ENCODE measurements at places on chromosomes 16 and 17.

- DNase-seq = no peak
These were observed 29.7 kb upstream of the PHB1 start for GRCh38 chr17:49444384-49444783.

DNA sequence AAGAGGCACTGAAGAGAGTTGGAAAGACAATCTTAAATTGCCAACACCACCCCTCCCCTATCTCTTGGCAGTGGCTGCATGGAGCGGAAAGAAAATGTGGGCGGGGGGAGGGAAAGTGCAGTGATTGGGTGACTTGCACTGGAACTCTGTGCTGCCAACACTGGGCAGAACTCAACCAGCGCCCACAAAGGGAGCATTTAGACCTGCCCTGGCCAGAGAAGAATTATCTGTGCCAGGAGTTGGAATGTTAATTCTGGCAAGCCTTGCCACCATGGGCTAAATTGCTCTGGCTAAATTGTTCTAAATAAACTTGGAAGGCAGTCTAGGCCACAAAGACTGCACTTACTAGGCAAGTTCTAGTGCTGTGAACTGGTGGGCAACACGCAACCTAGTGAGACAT, 6.5 kb upstream of the CCL13 start:
- DNase-seq = no peak

- DNase-seq = no peak
These were observed 13.9 kb downstream of the CMC2 start for GRCh38 chr16:80992676-80993293.

DNA sequence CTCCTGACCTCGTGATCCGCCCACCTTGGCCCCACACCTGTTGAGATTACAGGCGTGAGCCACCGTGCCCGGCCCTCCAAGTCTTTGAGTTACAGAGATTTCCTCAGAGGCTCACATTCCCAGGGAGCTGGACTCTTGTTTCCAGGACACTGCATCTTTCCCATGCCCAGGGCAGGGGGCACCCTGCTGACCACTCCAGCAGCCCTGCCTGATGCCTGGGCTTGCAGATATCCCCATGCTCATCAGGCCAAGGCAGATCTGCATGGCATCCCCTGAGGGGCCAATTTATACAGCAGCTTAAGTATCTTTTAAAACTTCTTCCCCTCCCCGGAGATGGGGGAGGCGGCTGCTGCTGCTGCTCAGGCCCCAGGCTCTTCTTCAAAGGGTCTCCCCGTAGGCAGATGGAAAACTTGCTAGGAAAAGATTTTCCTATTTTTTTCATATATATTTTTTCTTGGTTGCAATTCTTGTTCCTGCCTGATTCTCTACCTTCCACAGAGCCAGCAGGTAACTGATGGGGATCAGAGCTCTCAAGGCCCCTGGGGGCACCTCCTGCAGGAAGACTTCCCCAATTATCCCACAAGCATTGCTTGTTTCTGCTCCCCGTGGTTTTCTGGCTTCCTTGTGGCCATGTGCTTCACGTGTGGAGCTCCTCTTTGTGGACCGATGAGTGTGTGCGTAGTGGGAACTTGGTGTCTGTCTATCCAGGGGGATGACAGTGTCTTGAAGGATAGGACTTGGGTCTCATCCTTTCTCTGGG, 102.2 kb upstream of the SDK2 start:
- DNase-seq = no peak

DNA sequence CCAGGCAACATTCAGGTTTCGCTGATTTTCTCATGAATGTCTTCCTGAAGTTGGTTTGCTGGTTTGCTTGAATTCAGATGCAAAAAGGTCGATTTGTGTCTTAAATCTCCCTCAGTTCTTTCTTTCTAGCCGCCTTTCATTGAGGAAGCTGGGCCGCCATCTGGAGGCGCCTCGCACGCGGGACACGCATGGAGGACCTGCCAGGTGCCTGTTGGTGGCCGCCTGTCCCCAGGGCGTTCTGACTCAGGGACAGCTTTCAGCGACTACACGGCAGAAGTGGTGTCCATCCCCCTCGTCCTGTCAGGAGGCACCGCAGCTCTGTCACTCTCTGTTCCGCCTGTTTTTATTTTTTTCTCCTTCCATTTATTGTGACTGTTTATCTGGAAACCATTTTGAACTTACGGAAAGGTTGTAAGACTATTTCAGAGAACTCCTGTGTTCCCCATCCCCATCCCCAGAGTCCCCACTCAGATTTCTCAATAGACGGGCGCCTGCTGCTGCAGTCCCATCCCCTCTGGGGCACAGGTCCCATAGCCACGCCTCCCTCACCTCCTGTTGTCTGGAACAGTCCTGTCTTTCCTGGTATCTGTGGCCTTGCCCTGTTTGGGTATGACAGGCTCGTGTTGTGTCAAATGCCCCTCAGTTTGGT, 33.2 kb downstream of the COX4I1 start:
- no peak for DNase-seq

- DNase-seq = no peak
These were observed 237.1 kb upstream of the DYNLRB2 start for GRCh38 chr16:80303691-80304090.

- DNase-seq = no peak
These were observed 43.2 kb downstream of the SREBF1 start for GRCh38 chr17:17793378-17794214.

GRCh38 chr16:53054670-53055485, at the start of gene CHD9:
TSS of gene CHD9 (plus strand) at chr16:53054991. CDS start at chr16:53156090, 101,099 bp downstream.
- peak; percentile 79 for DNase-seq

GRCh38 chr16:81997738-81998137, 13.5 kb downstream of the SDR42E1 start:
- no peak for DNase-seq

DNA sequence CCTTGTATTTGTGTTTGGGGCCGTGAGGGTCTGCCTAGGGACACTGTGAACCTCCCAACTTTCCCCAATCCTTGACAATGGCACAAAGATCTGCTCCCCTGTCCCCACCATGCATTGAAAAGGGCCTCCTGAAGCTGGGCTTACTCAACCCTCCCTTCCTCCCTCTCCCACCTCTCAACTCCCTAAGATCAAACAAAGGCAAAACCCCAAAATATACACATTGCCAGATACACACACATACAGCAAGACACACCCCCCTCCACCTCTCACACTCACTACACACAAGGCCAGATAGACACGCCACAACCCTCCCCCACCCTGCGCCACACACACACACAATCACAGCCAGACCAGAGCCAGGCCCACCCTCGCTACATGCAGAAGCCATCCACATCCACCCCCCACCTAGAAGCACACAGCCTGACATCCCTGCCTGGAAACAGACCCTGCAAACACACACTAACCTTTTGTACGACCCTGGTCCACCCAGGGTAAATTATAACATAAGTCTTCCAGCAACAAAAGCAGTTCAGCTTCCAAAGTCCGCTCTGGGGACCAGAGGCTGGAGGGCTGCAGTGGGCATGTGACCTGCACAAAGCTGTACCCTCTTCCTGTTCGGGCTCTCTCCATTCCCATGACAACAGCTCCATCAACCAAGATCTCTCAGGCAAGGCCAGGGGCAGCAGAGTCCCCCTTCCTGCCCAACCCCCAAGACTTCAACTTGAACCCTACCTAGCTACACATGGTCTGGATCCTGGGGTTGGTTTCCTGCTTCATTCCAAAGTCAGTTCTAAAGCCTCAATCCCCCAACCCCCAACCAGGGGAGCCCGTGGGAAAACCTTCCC, 1.9 kb downstream of the PCGF2 start:
- DNase-seq = no peak

DNA sequence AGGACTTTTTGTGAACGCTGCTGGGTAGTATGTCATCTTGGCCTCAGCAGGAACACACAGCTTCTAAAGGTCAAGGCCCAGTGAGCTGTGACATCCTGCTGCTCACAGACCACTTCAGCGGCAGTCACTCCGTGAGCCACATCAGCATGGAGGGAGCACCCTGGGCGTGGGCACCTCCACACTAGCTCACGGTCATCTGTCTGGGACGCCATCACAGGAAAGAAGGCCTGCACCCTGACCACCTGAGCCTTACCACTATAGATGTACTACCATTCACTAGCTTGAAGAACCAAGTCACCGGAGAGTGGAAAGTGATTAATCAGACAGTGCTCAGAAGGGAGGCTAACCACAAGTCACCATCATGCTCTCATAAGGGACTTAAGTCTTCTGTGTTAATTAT, 3.3 kb downstream of the AXIN1 start:
- DNase-seq = no peak

DNA sequence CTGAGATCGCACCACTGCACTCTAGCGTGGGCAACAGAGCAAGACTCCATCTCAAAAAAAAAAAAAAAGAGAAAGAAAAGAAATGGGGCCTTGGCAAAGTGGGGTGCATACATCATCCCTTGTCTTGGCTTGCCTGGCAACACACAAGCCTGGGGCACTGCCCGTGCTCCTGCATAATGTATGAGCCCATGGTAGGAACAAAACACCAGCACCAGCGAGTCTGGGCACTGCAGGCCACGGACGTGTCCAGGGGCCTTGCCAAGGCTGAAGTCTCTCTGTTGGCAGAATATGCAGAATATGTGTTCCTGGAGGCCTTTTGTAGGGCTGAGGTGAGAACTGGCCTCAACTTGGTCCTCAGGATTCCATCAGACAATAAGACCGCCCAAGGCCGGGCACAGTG, 15.7 kb upstream of the ALDOA start:
- DNase-seq = no peak

GRCh38 chr16:1407753-1408152, 6.8 kb downstream of the UNKL start:
- DNase-seq = no peak

DNA sequence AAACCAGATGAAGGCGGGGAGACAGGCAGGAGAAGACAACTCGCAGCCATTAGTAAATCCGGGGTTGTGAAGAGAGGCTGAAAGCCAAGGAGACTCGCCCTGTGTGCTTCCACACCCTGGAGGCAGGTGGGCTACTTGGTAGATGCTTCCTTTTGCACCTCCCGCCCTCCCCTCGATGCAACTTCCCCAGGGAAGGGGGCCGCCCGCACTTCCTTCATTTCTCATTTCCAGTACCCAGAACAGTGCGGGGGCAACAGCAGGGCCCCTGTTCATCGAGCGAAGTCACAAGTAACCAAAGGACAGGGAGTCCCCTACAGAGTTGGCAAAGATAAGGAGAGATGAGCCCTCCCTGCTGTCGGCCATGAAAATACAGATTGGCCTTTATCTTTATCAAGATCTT, 25.0 kb downstream of the CCDC40 start:
- DNase-seq = no peak

DNA sequence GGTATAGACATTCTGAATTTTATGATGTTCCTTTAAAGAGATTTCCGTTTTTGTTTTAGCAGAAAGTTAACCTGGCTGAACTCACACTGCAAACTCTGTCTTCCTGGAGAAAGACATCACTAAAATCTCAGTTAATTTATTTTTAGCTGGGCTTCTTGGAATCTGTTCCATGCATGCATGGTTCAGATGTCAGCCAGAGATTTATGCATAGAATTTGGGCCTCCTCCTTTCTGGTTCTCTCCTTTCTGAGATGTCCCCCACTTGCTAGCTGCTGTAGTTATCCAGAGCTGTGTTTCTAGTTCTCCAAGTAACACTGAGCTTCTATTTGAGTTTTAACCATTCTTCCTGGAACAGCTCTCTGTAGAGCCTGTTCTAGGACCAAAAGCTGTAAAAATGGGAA, 77.3 kb upstream of the TANC2 start:
- DNase-seq = no peak

- DNase-seq = no peak
These were observed 132.7 kb downstream of the CCDC182 start for GRCh38 chr17:57612202-57613071.

- no peak for DNase-seq
These were observed 35.6 kb downstream of the CLEC16A start for GRCh38 chr16:10979717-10980601.

DNA sequence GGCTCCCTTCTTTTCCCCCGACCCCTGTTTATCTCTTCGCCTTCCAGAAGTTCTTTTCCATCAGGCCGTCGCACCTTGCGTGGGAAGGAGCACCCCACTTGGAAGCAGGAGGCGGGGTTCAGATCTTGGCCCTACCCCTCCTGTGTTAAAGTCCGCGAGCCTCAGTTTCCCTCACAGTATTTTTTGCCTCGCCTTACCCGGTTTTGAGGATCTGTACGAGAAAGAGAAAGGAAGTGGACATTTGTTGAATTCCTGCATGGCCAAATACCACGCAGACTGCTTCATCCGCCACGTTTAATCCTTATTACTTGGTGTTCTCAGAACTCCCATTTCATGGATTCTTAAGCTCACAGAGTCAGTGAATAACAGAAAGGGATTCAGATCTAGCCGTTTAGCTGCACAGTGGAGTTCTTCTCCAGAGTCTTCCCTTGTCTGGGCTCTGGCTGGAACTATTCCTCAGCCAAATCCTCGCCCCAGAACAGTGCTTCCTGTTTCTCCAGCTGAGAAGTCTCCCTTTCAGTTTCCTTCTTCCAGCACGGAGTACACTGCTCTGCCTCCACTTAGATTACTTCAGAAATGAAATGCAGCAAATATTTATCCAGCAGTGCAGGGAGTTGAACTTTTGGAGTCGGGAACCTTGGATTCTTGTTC, 590 bp downstream of the TMEM219 start:
- DNase-seq = no peak

- DNase-seq = no peak
These were observed 22.2 kb upstream of the C17orf113 start for GRCh38 chr17:42072323-42073187.

DNA sequence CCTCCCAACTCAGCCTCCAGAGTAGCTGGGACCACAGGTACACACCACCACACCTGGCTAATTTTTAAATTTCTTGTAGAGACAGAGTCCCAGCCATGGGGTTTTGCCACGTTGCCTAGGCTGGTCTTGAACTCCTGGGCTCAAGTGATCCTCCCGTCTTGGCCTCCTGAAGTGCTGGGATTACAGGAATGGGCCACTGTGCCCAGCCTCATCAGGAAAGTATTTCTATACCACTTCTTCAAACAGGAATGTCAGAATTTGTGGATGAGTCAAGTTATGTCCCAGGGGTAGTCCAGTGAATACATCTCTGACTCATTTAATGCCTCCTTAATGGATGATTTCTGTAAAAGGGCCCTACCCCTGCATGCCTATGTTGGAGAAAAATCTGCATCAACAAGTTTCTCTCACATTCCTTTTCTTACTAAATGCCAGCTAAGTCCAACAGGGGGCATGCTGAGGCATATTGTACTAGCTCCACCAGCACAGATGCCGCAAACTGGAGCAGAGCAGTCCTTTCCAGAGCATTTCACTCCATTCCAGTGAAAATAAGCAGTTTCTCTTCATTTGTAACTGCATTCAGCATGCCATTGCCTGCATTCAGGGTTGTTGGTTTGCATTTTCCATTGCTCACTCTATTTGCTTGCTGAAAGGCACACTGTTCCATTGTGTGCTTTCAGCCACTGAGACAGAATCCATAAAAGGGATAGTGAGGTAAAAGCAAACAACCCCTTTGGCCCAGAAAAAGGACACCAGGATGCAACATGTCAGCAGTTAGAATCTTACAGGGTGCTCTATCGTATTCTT, 5.3 kb upstream of the CAVIN1 start:
- no peak for DNase-seq

Data from activated naive CD4-positive, alpha-beta T cell treated with anti-CD3 and anti-CD28 coated beads, Interleukin-2, amount 50 U/mL, for 72 hours (primary cell).